Cardiac fibroblast (primary cell): ENCODE measurements at places on chromosomes 1 and 21.

- DNase-seq: no peak
Observed at GRCh38 chr1:89098857-89099256, 27.1 kb downstream of the GBP2 start.

GRCh38 chr1:1348420-1349255, 580 bp downstream of the DVL1 start:
- DNase-seq: peak; percentile 47

- DNase-seq: no peak
Observed at GRCh38 chr1:201408834-201409200, 9.7 kb upstream of the LAD1 start.

DNA sequence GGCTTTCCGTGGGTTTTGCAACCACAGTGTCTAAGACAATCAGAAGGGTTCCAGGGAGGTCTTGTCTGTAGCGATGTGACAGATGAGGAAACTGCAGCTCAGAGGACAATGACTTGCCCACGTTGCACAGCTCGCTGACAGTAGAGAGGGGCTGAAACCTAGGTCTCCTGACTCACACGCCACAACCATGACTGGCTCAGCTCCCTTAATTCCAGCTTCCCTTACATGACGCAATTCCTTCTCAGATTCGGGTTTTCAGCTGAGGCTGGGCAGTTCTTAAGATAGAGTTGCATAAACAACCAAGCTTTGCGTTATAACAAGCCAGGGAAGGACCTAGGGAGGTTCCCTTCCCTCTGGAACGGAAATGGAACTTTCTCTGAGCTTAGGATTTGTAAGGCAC, 36.3 kb downstream of the DHCR24 start:
- DNase-seq: peak; percentile 97

- DNase-seq: no peak
Observed at GRCh38 chr1:7479571-7479970, 291.5 kb upstream of the VAMP3 start.

DNA sequence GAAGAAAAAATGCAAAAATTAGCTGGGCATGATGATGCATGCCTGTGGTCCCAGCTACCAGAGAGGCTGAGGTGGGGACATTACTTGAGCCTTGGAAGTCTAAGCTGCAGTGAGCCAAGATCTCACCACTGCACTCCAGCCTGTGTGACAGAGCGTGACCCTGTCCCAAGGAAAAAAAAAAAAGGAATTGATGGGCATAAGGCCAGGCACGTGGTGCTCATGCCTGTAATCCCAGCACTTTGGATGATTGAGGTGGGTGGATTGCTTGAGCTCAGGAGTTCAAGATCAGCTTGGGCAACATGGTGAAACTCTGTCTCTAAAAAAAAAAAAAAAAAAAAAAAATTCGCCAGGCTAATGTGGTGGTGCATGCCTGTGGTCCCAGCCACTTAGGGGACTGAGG, 55.8 kb upstream of the ATP2B4 start:
- DNase-seq: no peak

DNA sequence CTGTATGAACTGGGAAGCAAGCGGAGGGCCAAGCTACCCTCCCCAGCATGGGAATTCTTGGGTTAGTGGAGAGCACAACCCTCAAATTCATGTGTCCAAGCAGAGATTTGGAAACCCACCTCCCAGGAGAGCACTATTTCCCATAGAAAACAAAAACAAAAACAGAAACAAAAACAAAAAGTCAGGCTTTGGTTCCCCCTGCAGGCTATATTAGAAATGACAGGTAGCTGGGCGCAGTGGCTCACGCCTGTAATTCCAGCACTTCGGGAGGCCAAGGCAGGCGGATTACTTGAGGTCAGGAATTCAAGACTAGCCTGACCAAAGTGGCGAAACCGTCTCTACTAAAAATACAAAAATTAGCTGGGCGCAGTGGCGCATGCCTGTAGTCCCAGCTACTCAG, 10.8 kb downstream of the MINDY1 start:
- peak; percentile 64 for DNase-seq

DNA sequence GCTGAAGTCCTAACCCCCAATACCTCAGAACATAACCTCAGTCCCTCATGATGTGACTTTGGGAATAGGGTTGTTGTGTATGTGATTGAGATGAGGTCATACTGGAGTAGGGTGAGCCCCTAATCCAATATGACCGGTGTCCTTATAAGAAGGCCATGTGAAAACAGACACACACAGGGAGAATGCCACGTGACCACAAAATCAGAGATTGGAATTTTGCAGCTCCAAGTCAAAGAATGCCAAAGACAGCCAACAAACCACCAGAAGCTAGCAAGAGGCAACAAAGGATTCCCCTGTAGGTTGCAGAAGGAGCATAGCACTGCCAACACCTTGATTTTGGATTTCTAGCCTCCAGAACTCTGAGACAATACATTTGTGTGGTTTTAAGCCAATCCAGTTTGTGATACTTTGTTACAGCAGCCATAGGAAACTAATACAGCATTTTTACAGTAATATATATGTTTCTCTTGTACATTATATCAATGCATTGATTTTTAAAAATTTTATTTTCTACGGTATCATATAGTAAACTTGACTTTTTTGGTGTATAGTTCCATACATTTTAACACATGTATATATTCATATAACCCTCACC, 5.4 kb downstream of the ZSWIM5 start:
- no peak for DNase-seq

DNA sequence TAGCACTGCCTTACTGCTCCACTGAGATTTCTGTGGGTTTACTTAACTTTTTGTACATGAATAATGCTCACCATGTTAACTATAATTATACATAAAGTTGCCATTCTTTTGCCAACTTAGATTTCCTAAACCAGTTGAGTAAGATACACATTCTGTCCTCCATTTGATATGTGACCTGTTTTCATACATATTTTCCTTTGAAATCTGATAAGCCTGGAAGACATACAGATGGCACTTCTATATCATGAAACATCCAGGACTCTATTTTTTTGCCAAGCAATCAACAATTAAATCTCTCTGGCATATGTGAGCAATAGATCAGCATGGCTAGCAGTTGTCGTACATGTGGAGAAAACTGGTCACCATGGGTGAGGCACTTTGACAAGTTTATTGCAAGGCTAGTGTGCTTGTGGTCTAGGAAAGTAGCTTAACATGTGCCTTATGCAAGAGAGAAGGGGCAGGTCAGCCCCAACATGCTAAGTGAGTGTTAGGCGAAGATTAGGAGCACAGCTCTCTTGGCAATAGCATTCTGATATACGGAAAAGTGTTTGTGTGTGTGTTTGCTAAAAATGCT, 14.2 kb downstream of the PRRX1 start:
- DNase-seq: peak; percentile 33

DNA sequence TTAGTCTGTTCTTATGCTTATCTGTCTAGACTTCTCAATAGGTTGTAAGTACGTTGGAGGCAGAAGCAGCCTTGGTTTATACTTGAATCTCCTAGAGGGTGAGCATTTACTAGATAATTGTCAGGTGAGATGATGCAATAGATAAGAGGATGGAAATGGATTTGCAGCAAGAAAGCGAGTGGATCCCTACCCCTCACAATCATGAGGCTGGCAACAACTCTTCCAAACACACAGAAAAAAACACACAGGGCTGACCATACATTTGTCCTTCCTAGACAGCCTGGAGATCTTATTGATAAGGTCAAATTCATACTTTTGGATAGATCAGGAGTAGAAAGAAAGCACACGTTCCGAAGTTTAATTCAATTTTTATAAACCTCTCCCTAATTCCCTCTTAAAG, 481.4 kb upstream of the CAMK1G start:
- DNase-seq: no peak

DNA sequence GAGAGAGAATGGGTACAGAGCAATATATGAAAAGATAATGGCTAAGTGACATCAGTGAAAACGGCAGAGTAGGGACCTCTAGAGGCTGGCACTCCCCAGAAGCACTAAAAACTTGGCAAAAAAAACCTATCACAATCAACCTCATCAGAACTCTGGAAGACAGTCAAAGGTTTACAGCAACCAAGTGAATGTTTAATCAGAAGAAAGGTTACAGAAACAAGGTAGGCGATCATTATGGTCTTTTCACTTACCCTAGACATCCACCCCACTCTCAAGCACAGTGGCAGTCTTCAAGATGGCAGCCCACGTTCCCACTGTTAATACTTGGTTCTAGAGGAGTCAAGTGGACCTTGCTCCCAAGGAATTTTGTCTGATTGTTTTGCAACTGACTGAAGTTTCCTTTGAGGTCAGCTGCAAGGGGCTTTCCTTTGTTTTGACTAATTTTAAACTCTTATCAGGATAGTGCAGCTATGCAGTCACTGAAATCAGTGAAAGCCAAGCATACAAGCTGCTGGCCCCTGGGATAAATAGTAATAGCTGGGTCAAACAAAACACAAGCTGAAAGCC, 7.2 kb downstream of the KIFAP3 start:
- peak; percentile 29 for DNase-seq

DNA sequence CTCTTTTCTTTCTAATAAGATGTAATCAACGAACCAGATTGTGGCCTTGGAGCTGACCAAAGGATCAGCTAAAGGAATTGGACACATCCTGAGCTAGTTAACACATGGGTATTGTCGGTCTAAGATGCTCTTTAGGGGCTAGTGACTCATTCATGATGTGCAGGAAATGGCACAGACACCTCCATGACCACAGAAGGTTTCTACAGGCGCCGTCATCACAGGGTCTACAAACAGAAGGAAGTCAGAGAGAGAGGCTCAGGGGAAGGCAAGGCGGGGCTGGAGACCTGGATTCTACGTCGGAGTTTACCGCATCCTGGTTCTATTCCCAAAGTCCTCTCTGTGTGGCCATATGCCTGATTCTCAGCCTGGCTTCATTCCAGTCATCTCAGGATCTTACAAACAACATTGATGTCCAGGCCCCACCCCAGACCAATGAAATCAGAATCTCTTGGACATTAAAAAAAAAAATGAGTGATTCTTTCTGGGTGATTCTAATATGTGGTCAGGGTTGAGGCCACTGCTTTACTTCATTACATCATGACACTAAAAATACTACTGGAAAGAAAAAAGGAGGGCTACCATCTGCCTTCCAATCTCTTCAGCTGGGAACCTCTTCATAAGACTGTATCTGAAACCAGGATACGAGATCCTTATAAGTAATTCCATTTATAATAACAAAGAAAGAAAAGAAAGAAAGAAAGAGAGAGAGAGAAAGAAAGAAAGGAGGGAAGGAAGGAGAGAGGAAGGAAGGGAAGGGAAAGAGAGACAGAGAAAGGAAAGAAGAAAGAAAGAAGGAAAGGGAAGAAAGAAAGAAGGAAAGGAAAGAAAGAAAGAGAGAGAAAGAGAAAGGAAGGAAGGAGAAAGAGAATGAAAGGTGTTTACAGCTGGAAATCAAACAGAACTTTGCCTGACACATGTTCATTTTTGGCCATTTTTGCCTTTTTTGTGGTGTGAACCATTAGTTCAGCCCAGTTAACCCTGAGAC, 11.6 kb upstream of the KCNJ15 start:
- peak; percentile 89 for DNase-seq

DNA sequence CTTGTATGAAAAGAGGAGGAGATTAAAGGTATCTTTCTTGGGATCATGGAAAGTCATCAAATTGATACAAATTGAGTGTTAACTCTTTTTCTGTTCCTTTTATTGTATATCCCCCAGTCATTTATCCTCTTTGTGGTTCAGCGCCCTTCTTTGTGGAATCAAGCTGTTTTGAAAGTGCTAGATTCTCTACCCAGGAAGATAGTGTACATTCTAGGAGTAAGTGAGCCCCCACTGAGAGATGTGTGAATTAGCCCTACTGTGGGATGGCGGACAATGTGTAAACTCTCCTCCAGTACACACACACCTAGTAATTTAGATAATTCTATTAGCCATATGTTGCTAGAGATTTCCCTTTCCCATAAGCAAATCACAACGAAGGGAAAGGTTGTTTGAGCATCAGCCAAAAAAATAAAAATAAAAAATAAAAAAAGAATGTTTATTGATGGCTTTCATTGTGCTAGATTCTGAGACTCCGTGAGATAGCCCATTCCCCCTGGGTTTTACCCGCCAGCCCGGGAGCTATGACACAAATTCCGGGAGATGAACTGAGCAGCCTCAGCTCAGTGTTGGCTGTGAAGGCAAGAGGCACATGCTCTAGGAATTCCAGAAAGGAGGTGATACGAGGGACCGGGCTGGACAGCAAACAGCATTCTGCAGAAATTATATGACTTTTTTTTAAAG, 378.4 kb upstream of the RUNX1 start:
- DNase-seq: peak; percentile 23

DNA sequence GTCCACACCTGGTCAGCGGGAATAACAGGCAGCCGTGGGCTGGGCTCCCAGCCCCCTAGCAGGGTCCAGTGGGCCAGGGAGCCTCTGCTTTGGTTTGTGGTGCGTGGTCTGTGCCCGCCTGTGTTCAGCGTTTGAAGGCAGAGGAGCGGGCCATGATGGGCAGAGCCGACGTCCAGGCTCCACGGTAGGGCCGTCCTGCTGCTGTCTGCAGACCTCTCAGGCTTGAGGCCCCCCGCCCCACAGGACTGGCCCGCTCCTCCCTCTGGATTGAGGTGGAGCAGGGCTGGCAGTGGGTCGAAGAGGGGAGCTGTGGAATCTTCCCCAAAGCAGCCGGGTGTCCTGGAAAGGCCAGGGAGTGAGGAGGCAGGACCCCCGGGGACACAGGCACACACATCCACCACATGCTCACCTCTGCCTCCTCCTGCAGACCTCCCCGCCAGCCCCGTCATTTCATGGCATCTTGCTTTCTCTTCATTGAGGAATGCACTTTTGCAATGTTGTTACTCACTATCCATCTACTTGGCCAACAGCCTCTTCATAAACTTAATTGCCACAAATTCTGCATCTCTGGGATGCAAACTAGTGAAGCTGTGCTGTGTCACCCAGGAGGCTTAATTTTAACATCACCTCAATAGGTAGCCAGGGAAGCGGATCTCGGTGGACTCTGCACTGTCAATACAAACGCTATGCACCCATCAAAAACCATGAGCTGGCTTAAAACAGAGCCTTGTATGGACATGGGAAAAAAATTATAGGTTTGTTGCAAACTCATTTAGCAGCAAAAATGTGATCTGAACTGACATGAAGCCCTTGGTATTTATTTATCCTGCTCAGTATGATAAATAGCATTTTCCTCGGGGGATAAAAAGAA, 85.9 kb downstream of the PDE9A start:
- peak; percentile 58 for DNase-seq

DNA sequence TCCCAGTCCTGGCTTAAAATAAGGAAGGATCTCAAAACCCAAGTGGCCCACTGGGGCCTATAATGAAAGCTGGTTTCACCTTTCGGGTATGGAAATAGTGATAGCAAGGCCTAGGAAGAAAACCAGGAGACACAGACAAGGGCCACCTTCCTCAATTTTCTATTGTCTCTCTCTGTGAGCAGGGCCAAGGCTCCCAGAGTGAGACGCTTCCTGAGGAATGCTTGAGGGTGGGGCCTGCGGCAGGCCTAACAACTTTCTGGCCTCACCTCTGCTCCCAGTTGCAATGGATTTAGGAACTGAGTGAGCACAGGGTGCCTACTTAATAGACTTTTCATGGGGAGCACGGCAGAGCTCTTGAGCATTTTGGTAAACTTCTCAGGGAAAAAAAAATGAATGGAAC, 300.9 kb downstream of the ASTN1 start:
- no peak for DNase-seq
